ENCODE measurements at places on chromosomes 1 and 21. TPM values are rescaled to one million over a fixed set of nuclear protein-coding genes. Genes with fewer than 3 reads are reported as not detected.

F13B gene
- not detected for total RNA-seq

NOS1AP gene
- 0.16 TPM for total RNA-seq

FAM72B gene
- 2.3 TPM for total RNA-seq

PWP2 gene
- total RNA-seq = 1.1 TPM

DUSP10 gene
- total RNA-seq = 4.2 TPM

LCE3D gene
- total RNA-seq = not detected

CHD5 gene
- total RNA-seq = under 0.01 TPM

MGST3 gene
- total RNA-seq = 155 TPM

All from bladder microvascular endothelial cell (primary cell).